ENCODE measurements at places on chromosomes 6 and 20.
A peak's percentile ranks its signal among the peaks of the same experiment; 100 is the strongest.

- DNase-seq, result no peak
Observed at GRCh38 chr6:107400616-107401147, 58.7 kb downstream of the PDSS2 start.

DNA sequence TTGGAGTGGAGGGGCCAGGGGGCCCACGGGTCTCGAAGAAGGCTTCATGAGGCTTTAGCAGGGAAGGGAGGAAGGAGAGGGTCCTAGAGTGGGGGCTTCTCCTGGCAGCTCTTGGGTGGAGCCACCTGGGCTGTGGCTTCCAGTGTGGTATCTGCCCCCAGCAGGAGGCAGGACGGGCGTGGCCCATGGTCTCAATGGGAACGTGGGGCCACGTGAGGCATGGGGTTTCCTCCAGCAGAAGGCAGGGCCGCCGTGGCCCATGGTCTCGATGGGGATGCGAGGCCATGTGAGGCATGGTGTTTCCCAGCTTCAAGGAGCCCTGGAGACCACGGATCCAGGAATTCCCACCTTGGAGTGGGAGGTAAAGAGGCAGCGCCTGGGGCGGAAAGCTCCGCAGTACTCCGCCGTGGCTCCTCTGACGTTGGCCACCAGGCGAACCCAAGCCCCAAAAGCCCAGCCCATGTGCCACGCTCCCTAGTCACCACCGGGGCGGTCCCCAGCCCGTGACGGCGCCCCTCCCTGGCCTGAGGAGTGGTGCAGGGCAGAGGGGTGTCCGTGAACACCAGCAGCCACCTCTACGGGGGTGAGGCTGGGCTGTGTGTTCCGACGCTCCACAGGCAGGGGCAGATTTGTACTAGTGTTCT is 62.0 kb upstream of the GATA5 start:
- no peak for DNase-seq

GRCh38 chr6:75691012-75691411 is 58.0 kb upstream of the MYO6 start:
- DNase-seq, result peak; percentile 46

- no peak for DNase-seq
Observed at GRCh38 chr20:25204550-25205276, 9.2 kb downstream of the ENTPD6 start.

GRCh38 chr6:89368999-89369398 is 16.5 kb upstream of the UBE2J1 start:
- no peak for DNase-seq

DNA sequence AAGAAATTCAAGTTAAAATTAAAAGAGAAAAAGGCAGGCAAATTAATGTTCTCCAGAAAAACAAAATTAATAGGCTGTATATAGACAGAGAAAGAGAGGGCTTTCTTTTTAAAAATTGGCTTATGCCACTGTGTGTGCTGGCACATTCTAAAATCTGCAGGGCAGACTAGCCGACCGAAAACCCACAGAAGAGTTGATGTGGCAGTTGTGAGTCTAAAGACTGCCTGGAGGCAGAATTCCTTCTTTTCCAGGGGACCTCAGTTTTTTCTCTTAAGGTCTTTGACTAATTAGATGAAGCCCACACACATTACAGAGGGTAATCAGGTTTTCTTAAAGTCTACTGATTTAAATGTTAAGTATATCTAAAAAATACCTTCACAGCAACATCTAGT is 85.7 kb downstream of the GJA1 start:
- peak; percentile 59 for DNase-seq

DNA sequence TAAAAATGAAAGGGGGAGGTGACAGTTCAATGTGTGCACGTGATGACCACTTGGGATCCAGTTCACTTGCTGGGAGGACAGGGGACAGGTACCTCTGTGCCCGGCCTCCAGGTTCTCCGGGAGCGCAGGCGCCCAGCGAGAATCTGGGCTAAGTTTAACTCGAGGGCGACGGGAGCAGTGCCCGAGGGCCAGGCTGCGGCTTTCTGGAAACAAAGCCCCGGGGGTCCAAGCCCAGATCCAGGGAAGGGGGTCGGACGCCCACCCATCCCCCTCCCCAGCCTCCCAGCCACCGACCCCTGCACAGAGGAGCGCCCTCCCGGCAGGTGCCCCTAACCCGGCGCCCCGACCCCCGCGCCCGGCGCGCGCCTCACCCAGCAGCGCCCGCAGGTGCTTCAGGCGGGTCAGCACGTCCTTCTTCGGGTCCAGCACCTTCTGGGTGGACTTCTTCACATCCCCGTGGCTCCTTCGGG is 405 bp downstream of the RALGAPA2 start:
- no peak for DNase-seq

DNA sequence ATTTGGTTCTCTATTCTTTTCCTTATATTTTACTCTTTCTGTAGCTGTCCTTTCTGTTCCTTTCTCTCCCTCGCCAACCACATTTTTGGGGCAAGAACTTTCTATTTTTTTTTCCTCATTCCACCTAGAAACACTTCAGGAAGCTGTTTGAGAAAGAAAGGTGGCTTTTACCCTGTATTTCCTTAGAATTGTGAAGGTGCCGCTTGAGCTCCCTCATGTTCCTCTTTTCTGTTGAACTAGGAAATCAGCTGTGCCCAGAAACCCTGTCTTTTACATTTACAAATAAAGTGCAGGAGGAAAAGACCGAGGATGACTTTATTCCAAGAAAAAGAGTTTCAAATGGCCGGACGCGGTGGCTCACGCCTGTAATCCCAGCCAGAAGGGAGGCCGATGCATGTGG is 38.2 kb downstream of the OR2B2 start:
- DNase-seq, result no peak

DNA sequence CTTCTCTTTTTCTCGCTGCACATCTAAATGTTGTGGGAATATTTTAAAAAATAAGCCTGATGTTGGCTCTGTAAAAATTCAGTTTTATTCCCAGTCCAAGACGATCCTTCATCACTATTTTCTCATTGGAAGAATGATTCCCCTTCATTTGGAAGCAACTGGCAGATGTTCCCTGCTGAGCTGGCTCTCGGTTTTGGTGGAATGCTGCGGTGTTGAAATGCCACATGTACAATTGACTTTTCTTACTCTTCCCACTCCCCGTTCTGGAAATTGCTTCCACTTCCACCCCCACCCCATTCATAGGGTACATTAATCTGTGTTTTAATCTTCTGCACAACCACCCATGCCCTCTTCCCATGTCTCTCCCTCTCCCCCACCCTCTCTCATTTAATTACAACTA is 496.3 kb upstream of the MAP3K7 start:
- no peak for DNase-seq

DNA sequence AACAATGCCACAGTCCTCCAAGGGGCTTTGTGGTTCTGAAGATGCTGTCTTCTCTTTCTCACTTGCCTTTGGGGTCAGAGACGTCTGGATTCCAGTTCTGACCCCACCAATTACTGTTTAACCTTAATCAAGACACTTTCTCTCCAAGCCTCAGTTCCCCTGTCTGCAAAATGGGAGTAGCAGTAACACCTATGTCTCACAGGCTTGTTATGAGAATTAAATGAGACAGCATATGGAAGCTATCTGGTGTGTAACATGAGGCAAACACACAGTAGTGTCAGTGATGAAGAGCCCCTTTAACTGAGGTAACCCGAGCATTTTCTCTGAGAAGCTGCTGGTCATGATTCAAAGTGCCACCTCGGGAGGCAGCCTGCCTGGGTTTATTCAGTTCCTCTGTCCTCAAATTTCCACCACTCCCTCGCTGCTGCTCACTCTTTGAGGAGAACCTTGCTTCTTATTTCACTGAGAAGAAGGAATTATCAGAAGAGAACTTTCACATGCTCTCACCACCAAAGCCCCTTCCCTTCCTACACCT is 11.7 kb downstream of the PPIL1 start:
- no peak for DNase-seq

GRCh38 chr6:96468681-96469224 is 52.9 kb upstream of the UFL1 start:
- DNase-seq, result no peak

DNA sequence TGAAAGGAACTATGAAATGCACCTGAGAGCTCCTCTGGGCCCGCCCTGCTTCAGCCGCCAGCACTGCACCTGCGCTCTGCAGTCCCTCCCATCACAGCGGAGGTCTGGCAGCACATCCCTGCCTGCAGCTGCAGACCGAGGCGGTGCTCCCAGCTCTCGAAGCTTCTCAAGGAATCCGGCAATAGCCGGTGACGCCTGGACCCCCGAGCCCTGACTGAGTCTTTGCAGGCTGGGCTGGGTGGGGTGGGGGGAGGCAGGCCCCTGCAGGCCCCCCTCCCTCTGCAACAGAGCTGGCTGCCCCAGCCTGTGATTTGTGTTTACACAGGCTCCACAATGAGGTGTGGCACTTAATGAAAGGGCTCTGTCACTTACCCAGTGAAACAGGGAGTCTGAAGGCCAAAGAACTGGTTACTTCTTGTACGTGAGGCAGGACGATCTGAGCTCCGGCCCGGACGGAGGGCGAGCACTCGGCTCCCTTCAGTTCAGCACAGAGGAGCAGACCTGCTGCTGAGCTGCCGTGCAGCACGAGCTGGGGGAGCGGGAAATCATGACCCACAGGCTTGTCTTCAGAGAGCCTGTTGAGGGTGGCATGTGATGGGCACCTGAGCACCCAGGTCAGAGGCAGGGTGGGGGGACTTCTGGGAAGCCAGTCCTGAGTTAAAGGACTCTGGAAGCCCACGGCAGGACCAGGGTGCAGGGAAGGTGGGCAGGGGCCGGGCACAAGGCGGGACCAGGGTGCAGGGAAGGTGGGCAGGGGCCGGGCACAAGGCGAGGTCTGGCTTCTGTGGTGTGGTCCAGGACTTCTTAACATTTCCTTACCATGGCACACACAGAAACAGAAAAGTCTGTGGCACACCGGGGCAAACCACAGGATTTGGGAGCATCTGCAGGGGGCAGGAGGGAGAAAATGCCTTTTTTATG is 192.3 kb upstream of the THBS2 start:
- no peak for DNase-seq

GRCh38 chr20:31758521-31758920 is 19.4 kb downstream of the TPX2 start:
- DNase-seq, result no peak

DNA sequence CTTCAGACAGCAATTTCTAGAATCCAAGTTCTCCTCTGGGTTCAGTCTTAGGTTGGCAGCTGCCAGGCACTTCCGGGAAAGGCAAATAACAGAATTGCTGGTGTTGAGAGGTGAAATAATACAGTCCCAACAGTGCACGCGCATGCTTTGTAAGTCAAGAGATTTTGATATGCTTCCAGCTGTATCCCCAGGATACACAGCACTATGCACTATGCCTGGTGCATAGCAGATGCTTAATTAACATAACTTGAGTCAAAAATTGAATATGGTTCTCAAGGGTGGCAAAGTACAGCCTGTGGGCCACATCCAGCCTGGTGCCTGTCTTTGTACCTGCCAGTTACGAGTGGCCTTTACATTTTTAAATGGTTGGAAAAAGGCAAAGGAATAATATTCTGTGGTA is 18.9 kb upstream of the PMEPA1 start:
- DNase-seq, result no peak

GRCh38 chr6:127266892-127267645 is 405 bp downstream of the RNF146 start:
- peak; percentile 87 for DNase-seq

Data from SJSA1 (cell line).